Activated CD4-positive, alpha-beta memory T cell treated with anti-CD3 and anti-CD28 coated beads, Interleukin-2, amount 10 ng/mL, durations not matched to agents 7 days and 5 days (primary cell): ENCODE measurements at places on chromosomes 7 and 10. TPM values are rescaled to one million over a fixed set of nuclear protein-coding genes. Genes with fewer than 3 reads are reported as not detected.

GRCh38 chr10:79186486-79187120, 117.8 kb downstream of the ZMIZ1 start:
- no peaks in the 10 kb centered on the region for H3K36me3 ChIP-seq
- no peak overlapping the region for H3K27ac ChIP-seq
- no peak overlapping the region for H3K4me3 ChIP-seq
- no peaks in the 10 kb centered on the region for H3K27me3 ChIP-seq
- H3K4me1 ChIP-seq, result no peaks in the 10 kb centered on the region
- DNase-seq, result no peak

DNA sequence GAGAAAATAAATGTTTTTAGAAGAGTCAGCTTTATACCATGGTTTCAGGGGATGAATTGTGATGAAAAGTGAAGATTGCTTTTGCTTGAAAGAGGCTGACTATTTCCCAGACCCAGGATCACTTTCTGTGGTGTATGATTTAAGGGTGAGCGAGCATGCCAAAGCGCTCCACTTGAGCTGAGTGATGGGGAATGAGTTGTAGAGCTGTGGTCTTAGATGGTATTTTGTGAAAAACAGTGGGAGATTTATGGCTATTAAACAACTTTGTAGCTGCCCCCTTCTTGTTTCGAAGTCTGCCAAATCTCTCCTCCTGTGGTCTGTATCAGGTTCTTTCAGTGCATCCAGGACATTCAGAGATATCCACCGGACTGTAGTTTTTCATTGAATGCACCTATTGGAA, 888.2 kb downstream of the LRMDA start:
- DNase-seq, result no peak
- H3K36me3 ChIP-seq, result no peaks in the 10 kb centered on the region
- H3K27ac ChIP-seq, result no peak overlapping the region
- no peaks in the 10 kb centered on the region for H3K4me1 ChIP-seq

DNA sequence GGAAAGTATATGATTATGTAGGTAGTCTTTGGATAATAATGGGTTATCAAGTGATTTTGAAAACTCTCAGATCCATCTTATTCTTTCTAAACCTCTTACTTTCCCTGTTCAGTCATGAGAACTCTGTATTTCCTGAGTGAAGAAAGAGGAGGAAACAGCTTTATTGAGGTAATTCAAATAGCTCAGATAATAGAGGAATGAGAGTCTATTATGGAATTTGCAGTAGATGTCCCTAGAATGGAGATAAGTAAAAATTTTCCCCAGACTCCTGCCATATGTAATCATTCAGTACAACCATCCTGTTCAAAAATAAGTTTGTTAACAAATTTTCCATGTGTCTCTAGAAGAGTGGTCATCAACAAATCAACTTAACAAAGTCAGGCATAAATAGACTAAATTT, 36.4 kb downstream of the EPDR1 start:
- peaks cover 5% of the 10 kb centered on the region for H3K27me3 ChIP-seq
- H3K27ac ChIP-seq, result no peak overlapping the region
- no peak overlapping the region for H3K4me3 ChIP-seq
- no peaks in the 10 kb centered on the region for H3K36me3 ChIP-seq

DNA sequence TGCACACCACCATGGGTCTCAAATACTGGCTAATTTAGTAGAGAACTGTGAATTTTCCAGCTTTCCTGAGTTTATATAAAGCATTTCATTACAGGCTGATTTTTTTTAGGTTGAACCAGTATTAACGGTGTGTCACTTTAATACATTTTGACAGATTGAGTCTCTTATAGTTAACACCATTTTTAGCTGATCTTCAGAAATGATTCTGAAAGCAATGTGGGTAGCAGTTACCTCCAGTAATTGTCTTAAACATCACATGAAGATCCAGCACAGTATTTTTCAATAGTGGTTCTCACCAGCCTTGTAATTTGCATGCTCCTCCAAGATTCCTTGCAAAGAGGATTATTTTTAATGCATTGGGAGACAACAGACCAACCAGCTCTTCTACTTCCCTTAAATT, 693.6 kb downstream of the PHTF2 start:
- no peak for DNase-seq
- no peaks in the 10 kb centered on the region for H3K27me3 ChIP-seq
- no peaks in the 10 kb centered on the region for H3K4me1 ChIP-seq
- H3K27ac ChIP-seq, result no peak overlapping the region
- no peaks in the 10 kb centered on the region for H3K36me3 ChIP-seq
- no peak overlapping the region for H3K4me3 ChIP-seq

PDK4 gene
- total RNA-seq, result not detected

DNA sequence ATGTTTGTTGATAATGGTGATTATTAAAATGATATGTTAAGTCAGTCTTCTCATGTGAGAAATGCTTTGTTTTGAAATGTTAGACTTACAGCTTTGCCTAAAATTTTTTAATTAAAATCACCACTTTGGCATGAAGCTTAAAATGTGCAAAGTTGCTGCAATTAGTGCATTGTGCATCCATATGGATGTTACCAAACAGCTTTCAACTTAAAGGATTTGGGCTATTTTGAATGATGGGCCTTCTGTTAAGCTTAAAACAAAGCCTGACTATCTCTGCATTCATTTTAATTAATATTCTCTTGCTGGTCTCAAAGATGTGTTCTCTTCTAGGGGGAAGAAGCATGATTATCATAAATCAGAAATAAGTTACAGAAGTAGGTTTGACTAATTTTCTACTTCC, 64.6 kb upstream of the FZD1 start:
- no peaks in the 10 kb centered on the region for H3K36me3 ChIP-seq
- H3K4me3 ChIP-seq, result no peak overlapping the region
- no peaks in the 10 kb centered on the region for H3K4me1 ChIP-seq

CNPY1 gene
- not detected for total RNA-seq

DNA sequence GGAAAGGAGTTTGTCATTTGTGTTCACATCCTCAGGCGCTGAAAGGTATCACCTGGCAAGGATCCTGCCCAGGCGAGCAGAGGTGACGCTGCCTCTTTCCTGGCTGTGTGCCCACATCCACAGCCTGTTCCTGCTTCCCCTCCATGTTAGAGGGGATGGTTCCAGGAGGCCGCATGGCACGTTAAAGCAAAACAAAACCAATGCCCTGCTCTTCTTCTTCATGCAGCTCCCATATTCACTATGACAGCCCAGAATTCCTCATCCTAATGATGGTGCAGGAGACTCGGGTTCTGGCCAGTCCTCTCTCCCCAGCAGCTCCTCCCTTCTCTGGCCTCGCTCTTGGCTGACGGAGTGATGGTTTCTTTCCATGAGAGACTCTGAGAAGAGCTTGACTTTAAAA, 678.5 kb upstream of the ANKRD30A start:
- no peaks in the 10 kb centered on the region for H3K4me1 ChIP-seq
- no peak overlapping the region for H3K4me3 ChIP-seq
- H3K27ac ChIP-seq, result no peak overlapping the region
- no peaks in the 10 kb centered on the region for H3K27me3 ChIP-seq
- H3K36me3 ChIP-seq, result no peaks in the 10 kb centered on the region

ZMIZ2 gene
- 85.2 TPM for total RNA-seq

DNA sequence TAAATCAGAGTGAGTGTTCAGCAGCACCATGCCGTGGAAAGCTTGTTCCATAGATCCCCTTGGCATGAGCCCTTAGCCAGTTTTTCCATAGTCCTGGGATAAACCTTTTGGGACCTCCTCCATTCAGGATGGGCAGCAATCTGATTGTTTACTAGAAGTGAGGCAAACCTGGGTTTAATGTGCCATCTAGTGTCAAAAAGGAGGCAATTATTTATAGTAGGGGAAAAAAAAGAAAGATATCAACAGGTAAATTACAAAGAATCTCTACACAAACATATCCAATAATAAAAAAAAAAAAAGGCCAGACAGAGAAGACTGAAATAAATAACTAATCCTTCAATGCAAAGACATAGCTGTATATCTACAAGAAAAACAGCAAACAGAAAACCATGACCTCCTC, 229.0 kb upstream of the STK17A start:
- H3K27ac ChIP-seq, result no peak overlapping the region
- H3K4me3 ChIP-seq, result no peak overlapping the region
- DNase-seq, result no peak
- no peaks in the 10 kb centered on the region for H3K4me1 ChIP-seq
